ENCODE measurements at places on chromosomes 4 and X.
A peak's percentile ranks its signal among the peaks of the same experiment; 100 is the strongest.

DNA sequence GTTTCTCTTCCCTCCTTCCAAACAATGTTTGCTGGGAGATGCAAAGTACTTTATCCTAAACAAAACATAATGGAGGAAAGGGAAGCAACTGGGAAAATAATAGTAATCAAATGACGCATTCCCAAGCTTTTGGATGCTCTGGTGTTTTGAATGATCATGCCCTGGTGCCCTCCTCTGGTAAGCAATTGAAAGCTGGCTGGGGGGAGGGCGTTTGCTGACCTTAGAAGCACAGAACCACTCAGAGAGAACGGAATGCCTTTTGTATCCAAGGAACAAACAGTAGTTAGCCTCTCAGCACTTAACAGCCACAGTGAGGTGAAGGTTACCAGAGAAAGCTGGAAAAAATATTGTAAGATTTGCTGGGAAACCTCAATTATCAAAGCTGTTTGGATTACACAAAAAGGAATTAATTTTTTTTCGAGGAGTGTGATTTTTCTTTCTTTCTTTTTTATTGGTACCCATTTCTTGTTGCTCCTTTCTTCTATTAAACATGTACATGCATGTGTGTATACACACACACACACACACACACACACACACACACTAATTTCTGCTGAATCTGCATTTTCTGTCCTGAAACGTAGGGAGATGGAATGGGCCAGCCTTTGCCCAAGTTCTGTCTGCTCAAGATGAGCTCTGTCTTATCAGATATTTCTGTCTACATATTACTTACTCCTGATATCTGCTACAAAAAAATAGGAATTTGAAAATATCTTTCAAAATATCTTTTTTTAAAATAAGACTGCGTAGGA is 155.8 kb upstream of the IGFBP7 start:
- no peak for DNase-seq

DNA sequence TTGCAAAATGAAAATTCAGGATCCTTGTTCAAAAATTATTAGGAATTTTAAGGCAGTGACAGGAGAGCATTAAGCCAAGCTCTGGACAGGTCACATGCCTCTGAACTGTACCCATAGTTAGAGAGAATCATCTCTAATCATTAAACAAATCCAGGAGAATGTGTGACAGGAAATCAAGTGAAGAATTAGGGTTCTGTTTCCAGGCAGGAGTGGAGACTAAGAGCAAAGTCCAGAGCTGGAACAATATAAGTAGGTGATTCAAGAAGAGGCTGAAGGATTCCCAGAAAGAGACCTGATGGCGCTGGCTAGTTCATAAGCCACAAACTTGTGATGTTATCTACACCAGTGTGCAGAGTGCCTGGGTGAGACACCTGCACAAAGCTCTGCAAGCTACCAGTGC is 104.6 kb upstream of the PRKG2 start:
- DNase-seq, result no peak

DNA sequence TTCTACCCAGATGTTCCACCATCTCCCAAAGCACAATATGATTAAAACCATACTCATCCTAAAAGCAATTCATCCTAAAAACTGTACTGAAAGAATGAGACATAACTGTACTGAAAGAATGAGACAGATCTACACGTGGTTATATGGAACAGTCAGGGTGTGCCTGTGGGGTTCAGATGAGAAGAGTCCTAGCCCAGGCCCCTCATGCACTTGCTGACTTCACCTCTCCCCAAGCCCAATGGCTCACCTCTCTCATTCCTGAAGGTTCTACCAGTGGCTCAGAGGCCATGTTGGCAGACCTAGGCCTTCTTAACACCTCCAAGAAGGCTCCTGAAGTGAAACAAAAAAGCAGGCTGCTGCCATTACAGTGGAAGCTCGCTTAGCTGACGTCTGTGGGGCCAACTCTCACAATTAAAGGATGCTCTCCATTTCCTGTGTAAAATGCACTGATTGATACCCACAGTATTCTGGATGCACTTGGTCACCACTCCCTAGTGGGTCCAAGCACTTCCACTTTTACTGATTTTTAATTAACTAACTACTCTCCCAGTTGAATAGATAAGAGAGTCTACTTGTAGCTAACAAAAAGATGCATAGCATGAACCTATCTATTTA is 3.8 kb downstream of the PLAC1 start:
- no peak for DNase-seq

DNA sequence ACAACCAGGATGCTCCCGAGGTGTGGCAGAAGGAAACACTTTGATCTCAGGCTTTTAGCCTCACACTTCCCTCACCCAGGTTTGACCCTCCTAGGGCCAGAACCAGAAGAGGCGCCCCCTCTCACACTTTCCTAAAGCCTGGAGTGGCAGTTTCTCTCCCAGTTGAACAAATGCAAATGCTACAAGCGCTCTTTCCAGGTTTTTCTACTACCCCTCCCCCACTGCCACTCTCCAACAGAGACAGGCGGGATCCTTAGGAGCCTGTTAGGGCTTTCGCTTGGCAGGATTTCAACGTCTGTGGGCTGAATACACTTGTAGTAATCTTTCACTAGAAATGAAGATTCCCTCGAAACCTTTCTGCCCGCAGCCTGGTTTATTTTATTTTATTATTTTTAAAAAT is 2.4 kb downstream of the TSC22D3 start:
- no peak for DNase-seq

DNA sequence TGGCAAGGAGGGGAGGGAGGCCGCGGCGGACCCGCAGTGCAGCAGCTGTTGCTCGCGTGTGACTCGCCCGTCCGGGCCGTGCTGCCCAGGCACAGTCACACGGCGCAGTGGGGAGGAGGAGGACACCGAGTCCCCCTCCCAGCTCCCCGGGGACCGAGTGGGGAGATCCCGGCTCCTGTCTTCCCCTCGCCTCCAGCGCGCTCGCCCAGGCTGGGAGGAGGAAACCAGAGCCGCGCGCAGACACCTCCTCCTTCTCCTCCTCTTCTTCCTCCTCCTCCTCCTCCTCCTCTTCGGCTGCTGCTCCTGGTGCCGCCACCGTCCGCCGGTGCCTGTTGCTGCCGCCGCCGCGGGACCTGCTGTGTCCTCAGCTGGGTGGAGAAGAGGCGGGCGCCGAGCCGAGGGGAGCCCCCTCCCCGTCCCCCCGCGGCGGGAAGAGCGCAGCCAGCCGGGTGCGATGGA is at the start of gene TBC1D1:
Gene TBC1D1 (plus strand): TSS at position 284 of the 459 bp plus-strand sequence. CDS start 11,012 bp downstream, outside the sequence.
- no peak for DNase-seq

DNA sequence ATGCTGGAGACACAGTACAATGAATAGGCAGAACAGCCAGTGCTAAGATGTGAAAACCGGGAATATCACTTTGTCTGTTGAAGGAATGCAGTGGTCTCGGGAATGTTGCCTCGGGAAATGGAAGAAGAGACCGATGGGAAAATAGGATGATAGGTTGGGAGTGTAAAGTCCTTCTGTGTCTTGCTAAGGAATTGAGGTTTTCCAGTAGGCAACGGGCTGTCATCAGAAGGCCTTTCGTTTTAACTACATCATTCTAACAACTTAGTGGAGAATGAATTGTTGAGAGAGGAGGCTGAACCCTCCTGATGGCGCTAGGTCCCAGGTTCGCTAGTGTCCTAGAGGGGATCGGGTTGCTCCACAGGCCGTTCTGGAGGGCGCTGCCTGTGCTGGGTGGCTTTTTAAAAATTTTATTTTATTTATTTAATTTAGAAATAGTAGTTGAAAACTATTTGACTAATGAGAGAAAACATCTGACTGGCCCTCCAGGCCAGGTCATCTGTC is 730 bp downstream of the VBP1 start:
- DNase-seq, result no peak

DNA sequence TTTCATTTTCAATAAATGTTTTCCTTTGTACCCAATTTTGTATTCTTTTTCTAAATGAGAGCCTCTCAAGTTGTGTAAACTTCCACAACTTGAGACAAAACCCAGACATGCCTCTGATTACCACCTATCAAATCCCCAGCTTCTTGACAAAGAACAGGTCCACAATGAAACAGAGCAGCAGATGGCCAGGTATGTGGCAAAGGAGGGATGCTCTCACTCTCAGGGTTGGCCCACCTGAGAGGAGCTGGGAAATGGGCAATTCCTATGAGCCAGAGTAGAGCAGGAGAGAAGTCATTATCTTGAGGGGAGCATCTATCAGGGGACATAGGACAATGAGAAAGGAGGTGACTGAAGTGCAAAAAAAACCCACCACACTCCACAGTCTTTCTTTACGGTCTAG is 273.5 kb upstream of the FAM241A start:
- no peak for DNase-seq

GRCh38 chr4:171644430-171645057 is 168.7 kb upstream of the GALNTL6 start:
- DNase-seq, result no peak

DNA sequence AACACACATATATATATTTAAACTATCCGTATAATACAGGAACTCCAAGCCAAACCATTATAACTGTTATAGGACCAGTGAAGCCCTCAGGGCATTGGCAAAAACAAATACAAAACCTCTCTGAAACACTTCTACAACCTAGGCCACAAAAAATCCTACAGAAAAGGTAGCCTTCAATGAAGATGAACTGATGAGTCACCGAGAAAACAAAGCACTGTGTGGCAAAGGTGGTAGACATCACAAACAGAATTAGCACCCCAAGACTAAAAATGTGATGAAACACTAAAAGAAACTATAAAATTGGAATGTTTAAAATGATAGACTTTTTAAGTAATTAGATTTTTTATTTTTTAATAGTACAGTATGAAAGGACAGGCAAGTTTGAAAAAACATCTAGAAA is 5.5 kb upstream of the HSPA4L start:
- no peak for DNase-seq

DNA sequence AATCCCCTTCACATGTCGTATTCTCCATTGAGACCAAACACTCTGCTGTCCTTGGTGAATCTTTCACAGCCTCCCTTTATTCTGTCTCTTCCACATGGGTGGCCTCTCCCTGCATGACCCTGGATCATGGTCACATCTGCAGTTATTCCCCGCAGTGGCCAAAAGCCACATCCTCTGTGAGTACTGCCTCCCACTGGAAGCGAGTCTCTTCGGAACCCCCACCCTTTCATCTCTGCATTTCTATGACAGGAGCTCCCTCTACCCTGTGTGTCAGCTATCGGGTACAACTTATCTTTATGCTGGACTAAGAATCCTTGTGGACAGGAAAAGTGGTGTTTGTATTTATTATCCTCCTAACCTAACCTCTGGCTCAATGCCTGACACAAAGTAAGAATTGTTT is 48.6 kb upstream of the SHISA3 start:
- no peak for DNase-seq

- no peak for DNase-seq
Observed at GRCh38 chr4:162767083-162767482, 399.6 kb downstream of the NAF1 start.

DNA sequence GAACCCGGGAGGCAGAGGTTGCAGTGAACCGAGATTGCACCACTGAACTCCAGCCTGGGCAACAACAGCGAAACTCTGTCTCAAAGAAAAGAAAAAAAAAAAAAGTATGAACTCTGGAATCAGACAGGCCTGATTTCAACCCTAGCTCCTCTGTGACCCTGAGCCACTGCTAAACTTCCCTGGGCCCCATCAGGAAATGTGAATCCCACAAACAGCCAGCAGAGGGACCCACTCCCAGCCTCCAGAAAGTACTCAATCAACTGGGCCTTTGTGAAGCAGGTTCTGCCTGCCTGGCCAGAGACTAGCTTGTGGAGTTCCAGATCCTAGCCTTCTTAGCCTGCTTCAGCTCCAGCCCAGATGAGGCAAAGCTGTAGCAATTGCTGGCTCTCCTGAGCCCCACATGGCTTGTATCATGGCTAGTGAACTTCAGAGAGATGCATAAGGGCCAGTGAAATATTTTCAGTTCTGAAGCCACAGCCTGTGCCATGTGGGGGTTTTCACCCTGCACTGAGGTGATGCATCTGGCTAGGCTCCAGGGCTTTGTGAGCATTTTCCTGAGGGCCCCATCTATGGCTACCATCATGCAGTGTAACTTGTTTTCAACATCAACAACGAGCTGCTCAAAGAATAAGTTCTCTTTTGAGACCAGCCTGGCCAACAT is 7.2 kb upstream of the IDS start:
- peak; percentile 16 for DNase-seq

GRCh38 chr4:142272452-142272851 is 573.6 kb downstream of the INPP4B start:
- DNase-seq, result no peak

DNA sequence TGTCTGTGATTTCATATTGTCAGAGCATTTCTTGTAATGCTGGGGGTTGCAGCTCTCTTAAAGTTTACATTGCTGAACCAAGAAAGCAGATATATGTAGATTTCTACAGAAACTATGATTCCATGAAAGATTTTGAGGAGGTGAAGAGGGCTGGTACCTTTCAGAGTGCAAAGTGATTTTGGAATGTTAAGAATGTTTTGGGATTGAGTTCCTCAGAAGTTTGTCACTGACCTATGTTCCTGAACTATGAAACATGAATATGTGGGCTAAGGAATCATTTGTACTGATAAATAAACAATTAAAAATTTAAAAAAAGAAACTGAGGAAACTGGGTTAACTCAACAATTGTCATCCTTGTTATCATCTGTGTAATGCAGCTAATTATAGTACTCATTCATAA is 12.3 kb upstream of the CHIC2 start:
- DNase-seq, result no peak

GRCh38 chrX:108088511-108088910 is 2.8 kb downstream of the PSMD10 start:
- no peak for DNase-seq

DNA sequence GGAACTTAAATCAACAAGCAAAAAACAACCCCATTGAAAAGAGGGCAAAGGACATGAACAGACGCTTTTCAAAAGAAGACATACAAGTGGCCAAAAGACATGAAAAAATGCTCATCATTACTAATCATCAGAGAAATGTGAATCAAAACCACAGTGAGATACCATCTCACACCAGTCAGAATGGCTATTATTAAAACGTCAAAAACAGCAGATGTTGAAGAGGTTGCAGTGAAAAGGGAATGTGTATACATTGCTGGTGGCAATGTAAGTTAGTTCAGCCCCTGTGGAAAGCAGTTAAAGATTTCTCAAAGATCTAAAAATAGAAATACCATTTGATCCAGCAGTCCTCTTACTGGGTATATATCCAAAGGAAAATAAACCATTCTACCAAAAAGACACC is 22.6 kb downstream of the RTL9 start:
- DNase-seq, result no peak

- DNase-seq, result no peak
Observed at GRCh38 chr4:102387552-102388150, 42.4 kb upstream of the SLC39A8 start.

- no peak for DNase-seq
Observed at GRCh38 chrX:1928805-1929204, 313.9 kb downstream of the ASMT start.

DNA sequence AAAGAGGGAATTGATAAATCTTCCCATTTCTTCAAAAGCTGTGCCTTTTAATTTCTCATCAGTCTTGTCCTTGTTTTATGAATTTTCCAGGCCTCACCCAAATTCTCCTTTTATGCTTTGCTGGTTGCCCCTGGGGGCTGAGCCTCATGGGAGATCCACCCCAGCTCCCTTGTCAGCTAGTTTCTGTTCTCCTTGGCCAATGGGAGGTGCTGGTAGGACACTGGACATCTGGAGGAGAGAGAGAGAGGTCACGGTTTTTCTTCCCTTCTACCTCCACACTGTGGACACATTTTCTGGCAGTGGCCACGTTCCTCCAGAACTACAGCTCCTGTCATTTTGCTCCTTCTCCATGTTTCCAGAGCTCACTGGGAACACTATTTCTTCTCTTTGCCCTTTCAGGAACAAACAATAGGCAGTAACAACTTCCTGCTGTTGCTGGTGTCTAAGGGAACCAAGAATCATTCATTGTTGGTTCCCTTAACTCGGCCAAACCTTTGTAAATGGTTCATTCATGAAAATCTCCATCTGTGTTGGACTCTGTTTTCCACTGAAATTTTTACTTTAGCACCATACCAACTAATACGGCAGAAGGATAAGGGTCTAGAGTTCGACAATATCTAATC is 334.5 kb downstream of the GPAT3 start:
- DNase-seq, result no peak
